NCI-H69 (cell line): ENCODE measurements at places on chromosomes 2 and 18.
A peak's percentile ranks its signal among the peaks of the same experiment; 100 is the strongest.

DNA sequence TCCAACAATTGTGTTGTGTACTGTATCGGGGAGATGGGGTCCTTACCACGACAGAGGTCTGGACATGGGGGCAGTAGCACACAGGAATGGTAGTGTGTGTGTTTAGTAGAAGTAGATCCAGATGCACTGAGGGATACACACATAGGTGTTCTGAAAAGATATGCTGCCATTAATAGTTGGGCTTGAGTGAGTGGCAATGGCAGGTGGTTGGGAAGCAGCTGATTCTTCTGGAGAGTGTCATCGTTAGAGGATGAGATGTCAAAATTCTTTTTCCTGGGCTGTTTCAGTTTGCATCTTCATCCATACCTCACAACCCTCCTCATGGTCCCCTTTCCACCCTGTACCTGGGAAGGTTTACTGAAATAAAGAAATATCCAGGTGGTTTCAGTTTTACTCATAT, 66.6 kb downstream of the UGGT1 start:
- DNase-seq, result no peak

DNA sequence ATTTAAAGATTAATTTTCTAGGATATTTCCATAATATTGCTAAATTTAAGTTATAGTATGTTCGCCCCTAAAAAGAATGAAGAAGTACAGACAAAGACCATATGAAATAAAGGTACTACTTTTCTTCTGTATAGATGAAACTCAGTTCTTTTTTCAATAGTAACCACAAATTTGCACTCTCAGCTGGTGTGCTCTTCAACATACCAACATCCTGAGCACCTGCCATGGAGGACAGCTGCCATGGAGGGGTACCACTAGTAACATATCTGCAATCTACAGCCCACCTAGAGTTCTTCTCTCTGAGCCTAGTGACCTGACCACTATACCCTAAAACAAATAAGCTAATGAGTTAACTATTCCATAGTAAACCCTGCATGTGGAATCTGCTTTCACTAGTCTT, 36.8 kb upstream of the ERCC3 start:
- DNase-seq, result no peak

DNA sequence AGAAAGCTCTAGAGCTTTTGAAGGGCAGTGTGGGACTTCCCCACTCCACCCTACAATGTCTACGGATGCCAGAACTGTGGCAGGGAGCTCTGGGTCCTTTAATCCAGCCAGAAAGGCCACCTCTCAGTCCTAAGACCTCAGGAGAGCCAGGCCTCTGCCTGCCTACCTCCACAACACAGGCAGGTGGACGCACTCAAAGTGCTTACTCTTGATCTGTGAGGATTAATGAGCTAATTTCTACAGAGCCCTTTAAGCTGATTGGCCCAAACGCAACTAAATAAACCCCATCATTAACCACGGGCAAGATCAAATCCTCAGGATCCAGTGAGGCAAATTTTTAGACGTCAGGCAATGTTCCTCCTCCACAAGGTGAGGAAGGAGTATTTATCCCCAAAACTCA, 8.1 kb downstream of the STK39 start:
- no peak for DNase-seq

- DNase-seq, result no peak
These were observed 42.0 kb downstream of the ZFP36L2 start for GRCh38 chr2:43184339-43184895.

DNA sequence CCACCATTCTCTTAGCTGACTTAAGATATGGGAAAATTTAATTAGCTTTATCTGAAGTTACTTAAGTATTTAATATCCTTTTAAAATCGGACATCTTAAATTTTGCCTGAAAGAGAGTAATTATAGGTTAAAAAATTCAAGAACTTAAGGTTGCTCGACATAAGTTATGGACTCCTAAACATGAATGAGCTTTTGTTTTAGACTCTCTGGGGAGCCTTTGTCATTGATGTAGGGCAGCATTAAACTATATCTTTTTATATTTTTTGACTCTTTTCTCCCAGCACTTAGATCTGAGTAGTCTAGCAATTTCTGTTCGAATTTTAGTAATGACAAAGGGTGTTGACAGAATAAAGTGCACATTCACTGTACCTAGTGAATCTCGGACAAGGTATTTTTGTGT, 4.7 kb downstream of the PHLPP1 start:
- DNase-seq, result peak; percentile 62

DNA sequence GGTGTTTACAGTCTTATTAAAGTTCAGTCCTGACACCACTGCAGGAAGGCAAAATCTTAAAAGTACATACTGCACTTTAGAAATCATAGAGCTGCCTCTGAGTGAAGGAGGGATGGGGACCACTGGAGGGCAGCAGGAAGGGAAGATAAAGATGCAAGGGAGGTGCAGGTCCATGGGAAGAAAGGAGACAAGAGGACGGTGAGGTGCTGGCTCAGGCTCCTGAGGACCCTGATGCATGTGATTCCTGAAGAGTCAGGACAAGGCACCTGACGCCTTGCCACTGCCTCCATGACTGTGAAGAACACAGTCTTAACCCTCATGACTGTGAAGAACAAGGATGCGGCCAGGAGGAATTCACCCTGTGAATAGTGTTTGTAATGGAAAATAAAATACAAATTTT, 116.2 kb upstream of the NPAS2 start:
- no peak for DNase-seq

GRCh38 chr2:3469486-3469885, 49.8 kb downstream of the ADI1 start:
- DNase-seq, result no peak

DNA sequence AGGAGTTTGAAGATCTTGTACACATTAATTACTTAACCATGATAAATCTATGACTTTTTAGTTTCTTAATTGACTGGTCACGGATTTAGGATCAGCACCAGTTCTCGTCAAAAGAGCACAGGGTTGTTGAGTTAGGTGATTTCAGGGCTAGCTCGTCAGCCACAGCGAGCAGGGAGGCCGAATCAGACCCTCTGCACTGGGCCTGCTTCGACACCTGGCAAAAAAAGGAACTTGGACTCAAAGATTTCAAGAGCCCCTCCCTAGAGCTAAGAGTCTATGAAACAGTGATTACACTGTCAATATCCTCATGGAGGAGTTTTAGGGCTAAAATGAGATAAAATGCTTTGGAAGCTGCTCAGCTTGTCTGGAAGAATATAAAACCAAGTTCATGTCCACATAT, 4.6 kb upstream of the SERTAD2 start:
- no peak for DNase-seq

- DNase-seq, result peak; percentile 88
These were observed 150.4 kb downstream of the PTH2R start for GRCh38 chr2:208556983-208557484.

DNA sequence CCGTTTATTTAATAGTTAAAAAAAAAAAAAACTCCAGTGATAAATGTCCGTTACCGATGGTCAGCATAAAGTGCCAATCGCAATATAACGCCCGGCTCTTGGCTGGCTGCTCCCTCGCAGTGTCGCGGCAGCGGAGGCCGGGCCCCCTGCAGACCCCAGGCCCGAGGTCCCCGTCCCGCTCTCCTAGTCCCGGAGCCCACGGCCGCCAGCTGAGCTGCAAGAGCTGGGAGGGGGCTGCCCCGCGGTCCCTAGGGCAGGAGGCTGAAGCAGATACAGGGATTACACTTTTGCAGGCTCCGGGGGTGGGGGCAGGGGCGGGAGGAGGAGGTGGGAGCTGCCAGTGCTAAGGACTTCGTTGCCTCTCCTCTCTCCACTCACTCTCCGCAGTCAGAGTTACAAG, 6.9 kb downstream of the OSR1 start:
- no peak for DNase-seq

DNA sequence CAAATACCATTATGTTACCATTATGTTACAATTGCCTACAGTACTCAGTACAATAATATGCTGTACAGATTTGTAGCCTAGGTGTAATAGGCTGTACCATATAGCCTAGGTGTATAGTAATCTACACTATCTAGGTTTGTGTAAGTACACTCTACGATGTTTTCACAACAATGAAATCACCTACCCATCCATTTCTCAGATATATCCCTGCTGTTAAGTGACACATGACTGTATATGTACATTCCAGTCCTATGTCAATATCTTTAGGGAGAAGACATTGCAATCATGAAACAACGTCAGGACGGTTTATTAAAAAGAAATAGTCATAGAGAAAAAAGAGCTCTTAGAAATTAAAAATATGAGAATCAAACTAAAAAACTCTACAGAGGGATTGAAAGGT, 119.0 kb upstream of the CDC42EP3 start:
- no peak for DNase-seq

DNA sequence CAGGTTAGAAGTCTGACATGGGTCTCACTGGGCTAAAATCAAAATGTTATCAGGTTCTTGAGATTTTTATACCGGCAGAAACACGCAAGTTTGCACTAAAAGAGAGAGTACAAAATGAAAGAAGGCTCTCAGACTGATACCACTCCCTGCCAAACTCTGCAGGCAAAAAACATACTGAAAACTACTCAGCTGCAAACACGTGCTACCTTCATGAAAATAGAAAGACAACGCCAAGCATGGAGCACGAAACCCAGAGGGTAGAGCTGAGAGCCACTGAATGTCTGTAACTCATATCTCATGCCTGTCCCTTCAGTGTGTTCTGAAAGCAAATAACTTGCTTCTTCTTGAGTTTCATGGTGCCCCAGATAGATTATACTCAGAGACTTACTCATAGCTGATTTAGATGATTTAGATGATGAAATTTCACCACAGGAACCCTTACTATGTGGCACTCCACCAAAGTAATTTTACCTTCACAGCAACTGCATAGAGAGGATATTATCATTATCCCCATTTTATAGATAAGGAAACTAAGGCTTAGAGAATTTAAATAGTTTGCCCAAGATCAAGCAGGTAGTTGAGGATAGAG, 313.0 kb upstream of the SLC39A10 start:
- no peak for DNase-seq

DNA sequence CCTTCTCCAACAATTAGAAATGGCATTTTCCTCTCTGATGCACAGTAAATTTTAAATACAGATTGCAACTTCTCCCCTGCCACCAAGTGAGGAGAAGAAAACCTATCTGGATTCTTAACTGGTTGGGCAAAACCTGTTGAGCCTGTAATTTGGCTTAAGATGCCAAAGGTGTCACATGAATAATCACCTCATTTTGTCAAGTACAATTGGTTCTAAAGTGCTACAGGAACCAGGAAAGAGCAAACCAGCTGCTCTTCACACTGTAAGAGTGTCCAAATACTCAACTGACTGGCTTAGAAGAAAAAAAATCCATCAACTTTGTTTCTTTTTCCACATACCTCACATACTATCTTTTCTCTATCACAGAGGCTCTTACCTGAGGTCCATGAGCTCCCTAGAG, 35.4 kb downstream of the NPC1 start:
- no peak for DNase-seq

- DNase-seq, result no peak
These were observed 252.1 kb downstream of the SLC8A1 start for GRCh38 chr2:40199771-40200170.

DNA sequence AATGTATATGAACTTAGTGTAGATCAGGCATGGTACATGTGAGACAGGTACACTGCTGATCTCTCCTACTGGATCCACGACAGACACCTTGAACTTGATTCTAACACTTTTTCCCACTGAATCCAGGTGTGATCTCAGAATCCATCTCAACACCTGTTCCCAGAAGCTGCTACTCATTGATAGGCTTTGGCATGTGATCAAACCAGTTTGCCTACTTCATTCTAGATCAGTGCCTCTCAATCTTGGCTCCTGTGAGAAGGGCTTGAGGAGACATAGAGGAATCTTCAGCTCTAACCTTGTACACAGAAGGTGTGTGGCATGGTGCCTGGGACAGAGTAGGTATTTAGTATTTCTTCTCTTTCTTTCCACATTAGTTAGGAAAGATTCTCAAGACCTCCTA, 212.3 kb upstream of the ATP5MC3 start:
- DNase-seq, result no peak

GRCh38 chr2:195603998-195604397, 53.0 kb upstream of the SLC39A10 start:
- no peak for DNase-seq

DNA sequence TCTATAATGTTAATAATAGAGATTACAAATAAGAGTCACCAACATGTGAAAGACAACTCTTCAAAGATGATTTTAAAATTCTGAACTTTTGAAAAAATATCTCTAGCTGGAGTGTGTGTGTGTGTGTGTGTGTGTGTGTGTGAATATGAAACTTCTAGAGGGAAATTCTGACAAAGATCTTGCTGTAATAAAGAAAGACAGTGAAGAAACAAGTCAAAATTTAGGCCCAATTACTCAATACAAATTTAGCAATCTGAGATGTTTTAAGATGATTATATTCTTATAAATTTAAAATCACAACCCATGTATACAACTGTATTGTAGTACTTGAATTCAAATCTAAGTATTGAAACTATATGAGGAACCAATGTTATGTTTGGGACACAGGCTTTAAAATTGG, 57.2 kb upstream of the UGP2 start:
- DNase-seq, result no peak

GRCh38 chr18:12451428-12451827, 43.7 kb downstream of the PRELID3A start:
- DNase-seq, result no peak

DNA sequence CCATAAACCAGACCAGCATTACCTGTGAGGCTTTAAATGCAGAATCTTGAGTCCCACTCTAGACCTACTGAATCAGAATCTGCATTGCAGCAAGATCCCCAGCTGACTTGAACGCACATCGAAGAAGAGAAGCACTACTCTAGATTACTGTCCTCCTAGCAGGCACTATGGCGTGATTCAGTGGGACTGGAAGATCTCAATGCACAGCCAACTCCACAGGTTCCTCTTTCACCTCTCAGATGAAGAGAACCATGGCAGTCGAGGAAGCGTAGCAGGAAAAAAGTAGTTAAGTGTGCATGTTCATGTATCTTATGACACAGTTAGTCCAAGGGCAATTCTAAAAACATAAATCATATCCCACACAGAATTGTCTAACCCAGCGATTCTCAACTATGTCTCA, 97.4 kb downstream of the STK39 start:
- DNase-seq, result no peak

- DNase-seq, result no peak
These were observed 639.9 kb downstream of the LRP1B start for GRCh38 chr2:141490886-141491285.

- DNase-seq, result no peak
These were observed 224.6 kb downstream of the PHLPP1 start for GRCh38 chr18:62939926-62940325.

DNA sequence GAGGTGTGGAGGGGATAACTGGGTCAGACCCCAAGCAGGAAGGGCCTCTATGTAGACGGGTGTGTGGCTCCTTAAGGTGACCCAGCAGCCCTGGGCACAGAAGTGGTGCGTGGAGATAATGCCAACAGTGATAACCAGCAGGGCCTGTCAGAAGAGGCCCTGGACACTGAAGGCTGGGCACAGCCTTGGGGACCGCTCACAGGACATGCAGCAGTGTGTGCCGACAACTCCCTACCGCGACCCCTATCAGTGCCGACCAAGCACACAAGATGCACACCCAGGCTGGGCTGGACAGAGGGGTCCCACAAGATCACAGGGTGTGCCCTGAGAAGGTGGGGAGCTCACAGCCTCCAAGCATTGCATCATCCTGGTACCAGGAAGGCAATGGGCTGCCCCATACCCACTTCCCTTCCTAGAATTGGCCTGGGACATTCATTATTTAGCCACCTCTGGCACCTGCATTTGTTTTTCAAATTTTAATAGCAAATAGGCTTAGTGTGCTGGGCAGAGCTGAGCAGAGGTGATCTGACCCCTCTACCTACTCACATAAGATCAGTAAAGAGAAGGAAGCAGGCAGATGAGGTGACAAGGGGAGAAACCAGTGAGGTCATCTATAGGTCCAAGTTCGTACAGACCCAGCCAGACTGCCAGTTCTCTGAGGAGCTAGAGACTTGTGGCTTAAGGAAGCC, 55.2 kb downstream of the BCL11A start:
- no peak for DNase-seq

GRCh38 chr2:84878896-84879583, 1.8 kb downstream of the TRABD2A start:
- no peak for DNase-seq
